ENCODE measurements at places on chromosomes 4 and X. TPM values are rescaled to one million over a fixed set of nuclear protein-coding genes. Genes with fewer than 3 reads are reported as not detected.

GRCh38 chrX:67334323-67334722 lies 209.5 kb upstream of the AR start:
- no peak overlapping the region for H3K27ac ChIP-seq
- H3K4me1 ChIP-seq = no peaks in the 10 kb centered on the region
- H3K36me3 ChIP-seq = no peaks in the 10 kb centered on the region
- H3K4me3 ChIP-seq = no peak overlapping the region
- H3K27me3 ChIP-seq = no peaks in the 10 kb centered on the region

GRCh38 chrX:108468486-108468885 lies 28.8 kb downstream of the COL4A5 start:
- H3K27ac ChIP-seq = no peak overlapping the region
- H3K4me3 ChIP-seq = no peak overlapping the region
- no peaks in the 10 kb centered on the region for H3K4me1 ChIP-seq
- H3K36me3 ChIP-seq = peaks cover 13% of the 10 kb centered on the region
- DNase-seq = no peak

GRCh38 chr4:10715696-10716095 lies 31.1 kb upstream of the CLNK start:
- H3K4me1 ChIP-seq = no peaks in the 10 kb centered on the region
- no peak overlapping the region for H3K4me3 ChIP-seq
- no peaks in the 10 kb centered on the region for H3K27me3 ChIP-seq
- DNase-seq = no peak
- H3K36me3 ChIP-seq = no peaks in the 10 kb centered on the region

The BGN gene
- 29.6 TPM for total RNA-seq

The CTAG1A gene
- not detected for total RNA-seq

Measured in type B pancreatic cell (in vitro differentiated cells).